Hippocampal formation (tissue), 2 donors: ENCODE measurements at places on chromosomes 1 and 21.

DNA sequence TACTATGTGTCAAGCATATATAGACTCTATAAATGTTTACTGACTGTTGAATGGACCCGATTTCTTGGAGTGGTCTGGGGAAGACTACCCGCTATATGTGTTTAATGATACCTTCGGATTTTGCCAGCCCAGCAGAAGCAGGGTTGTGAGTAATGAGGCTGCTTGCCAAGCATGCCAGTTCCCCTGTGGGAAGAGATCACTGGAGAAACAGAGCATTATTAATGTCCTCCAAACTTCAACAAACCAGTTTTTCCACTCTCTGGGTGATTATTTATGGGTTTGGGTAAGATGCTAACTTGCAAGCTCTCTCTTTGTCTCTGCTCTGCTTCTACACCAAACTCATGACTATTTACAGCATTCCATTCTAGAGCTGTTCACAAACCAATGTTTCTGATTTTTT is 25.1 kb upstream of the PHGDH start:
- DNase-seq: no peak

DNA sequence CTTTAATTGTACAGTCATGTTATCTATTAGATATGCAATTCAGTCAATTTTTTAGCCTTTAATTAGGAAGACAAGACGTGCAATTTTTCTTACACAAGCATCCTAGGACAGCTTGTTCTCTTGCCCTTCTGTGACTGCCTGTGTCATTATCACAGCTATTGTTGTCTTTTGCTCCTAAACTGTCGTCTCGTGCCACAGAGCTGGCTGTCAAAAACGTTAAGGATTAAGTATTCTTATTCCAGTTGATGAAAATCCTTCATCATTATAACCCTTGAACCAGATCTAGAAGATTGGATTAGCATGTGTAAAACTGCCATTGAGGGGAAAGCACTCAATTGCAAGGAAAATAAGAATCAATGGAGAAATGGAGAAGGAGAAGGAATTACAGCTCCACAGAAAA is 43.8 kb upstream of the AIM2 start:
- no peak for DNase-seq

DNA sequence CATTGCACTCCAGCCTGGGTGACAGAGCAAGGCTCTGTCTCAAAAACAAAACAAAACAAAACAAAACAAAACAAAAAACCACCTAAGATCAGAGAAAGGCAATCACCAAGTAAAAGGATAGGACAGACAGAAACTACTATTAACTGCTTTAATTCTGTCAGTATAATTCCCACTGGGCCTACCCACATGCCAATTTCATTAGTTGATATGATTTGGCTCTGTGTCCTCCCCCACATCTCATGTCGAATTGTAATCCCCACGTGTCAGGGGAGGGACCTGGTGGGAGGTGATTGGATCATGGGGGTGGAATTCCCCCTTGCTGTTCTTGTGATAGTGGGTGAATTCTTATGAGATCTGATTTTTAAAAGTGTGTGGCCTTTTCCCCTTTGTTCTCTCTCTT is 27.2 kb upstream of the CAPZB start:
- DNase-seq: no peak

DNA sequence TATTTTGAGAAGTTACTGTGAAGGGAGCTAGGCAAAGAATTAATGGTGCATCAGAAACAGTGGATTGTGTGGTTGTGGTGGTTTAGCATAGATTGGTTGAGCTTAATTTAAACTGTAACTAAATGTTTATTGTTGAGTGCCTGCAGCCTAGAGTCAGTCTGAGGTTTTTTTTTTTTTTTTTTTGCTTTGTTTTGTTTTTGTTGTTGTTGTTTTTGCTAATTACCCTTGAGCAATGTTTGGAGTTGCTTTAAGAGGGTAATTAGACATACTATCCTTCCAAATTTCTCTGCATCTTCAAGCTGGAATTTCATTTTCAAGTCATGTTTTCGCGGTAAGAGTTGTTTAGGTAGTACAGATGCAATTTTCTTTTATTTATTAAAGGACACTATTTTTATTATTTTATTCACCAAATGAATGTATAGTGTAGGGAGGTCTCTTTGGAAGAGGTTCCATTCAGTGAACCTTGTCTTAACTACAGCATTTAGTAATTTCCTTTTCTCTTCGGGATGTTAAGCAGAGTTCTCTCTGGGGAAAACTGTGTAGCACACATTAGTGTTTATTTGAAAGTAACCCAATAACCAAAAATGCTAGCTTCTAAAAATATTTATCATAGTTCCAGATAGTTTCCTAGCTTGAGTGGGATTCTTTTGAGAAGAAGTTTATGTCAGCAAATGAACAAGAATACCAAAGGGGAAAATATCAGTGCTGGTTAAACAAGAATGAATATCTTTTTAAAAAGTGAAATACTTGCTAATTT is 82.3 kb downstream of the CLIC4 start:
- no peak for DNase-seq

- no peak for DNase-seq
Measured at GRCh38 chr21:31804008-31804394, 68.8 kb upstream of the HUNK start.

DNA sequence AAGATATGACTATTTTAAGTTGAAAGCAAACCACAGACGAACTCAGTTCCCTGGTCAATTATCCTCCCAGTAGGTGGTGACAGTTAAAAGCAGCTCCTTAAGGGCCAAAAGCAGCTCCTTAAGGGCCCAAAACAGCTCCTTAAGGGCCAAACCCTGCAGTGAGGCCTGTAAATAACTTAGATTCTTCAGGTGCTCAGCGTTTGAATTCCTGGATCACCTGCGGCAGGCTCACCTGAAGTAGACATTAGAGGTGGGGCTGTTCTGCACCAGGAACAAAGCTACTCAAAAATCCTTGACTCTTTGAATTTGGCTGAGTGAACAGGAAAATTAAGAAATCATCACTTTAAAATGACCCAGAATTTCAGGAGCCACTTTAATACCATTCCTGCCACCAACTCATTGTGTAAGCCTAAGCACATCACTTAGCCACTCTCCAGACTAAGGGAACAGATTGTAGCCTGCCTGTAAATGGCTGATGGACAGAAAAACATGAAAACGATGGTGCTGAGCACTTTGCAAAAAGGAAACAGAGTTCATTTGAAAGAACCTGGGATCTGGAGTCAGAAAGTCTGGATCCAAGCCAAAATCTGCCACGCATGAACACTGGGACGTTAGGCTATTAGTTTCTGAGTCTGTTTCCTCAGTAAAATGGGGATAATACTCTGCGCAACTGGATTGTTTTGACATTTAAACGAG is 126.9 kb downstream of the LRIG2 start:
- no peak for DNase-seq

DNA sequence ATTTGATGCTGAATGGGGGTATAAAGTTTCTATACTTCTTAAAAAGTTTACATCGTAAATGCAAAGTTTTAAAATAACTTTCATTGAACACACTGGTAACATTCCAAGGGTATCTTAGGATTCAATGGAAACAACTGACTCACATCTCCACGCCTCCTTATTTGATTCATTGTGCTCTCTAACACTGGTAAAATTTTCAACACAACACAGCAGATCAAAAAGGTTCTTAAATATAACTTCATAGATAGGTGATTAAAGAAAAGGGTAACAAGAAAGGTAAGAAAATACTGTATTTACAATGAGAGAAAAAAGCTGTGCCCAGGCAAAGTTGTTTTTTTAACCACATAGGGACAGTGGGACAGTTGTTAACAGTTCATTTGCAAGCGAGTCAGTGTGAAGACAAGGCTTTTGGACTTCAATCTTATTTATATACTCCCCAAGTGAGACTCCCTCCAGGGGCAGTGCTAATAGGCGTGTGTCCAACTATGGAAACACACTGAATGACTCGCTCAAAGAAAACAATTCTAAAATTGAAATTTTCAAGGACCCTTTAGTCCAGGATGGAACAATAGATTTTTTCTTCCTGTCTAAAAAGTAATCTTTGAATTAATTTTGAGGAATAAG is 140.5 kb downstream of the TIAM1 start:
- DNase-seq: no peak

- DNase-seq: no peak
Measured at GRCh38 chr1:155309423-155310021, 856 bp downstream of the FDPS start.

GRCh38 chr1:157154291-157154690 is 16.1 kb upstream of the ETV3 start:
- no peak for DNase-seq

DNA sequence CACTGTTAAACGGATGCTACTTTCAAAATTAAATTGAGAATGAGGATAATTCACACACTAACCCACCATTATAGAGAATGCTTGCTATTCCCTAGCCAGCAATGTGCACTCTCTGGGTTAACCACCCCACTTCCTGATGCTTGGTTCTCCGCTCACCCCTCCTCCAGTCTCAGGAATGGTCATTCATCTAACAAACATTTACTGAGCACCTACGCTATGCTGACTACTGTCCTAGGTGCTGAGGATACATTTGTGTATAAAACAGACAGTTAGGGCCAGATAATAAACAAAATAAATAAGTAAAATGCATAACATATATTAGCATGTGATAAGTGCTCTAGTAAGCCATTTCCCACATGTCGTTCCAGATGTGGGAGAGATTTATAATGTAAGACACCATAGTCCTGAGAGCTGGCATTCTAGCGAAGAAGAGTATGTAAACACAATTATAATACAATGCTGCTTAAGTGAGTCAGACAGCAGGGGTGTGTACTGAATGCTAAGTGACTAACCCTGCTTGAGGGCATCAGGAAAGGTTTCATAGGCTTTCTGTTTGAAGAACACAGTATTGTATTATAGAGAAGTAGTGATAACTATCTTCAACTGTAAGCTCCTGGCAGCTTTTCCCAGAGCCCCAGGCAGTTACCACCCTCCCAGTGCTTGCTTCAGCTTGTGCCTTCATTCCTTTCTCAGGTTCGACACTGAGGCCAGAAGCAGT is 126.7 kb upstream of the CACHD1 start:
- no peak for DNase-seq

- no peak for DNase-seq
Measured at GRCh38 chr1:181012203-181012745, 10.4 kb downstream of the STX6 start.

DNA sequence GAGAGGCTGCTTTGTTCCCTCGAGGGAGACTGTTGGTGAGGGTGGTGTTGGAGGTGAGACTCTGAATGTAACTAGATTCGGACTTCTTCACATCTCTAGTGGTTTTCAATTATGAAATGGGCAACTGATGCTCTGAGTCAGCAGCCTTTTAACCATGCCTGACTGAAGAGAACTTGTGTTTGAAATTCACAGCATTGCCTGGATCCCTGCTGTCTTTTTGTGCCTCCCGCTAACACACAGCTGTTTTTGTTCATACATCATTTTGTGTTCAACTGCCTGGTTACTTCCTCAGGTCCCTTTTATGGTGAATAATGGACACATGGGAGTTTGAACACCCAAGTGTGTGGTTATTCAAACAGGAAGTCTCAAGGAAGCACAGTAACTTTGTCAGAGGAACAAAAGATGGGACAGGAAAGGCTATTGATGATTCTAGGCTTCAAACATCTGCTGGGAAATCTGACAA is 16.8 kb downstream of the LAMC1 start:
- DNase-seq: no peak

DNA sequence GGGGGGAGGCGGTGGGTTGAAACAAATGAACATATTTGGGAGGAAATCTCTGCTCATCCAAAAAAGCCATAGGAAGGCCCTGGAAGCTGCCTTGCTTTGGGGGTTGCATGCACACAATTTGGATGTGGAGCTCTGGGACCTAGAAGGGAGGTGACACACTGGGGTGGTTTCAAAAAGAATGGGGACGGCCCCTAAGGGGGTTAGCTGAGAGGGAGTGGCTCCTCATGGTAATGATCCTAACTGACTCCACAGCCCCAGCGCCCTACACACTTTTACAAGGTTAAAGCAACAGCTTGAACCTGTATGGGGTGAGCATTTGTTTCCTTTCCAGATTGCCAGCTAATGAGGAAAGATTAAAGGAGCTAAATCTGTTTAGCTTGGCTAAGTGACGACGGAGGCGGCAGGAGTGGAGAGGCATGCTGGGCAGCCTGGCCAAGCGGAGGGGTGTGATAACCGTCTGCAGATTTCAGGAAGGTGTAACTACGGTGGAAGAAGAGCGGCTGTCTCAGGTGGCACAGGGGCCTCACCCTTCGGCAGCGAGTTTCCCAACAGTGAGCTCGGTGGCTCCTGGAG is 107.3 kb downstream of the RNF220 start:
- no peak for DNase-seq

DNA sequence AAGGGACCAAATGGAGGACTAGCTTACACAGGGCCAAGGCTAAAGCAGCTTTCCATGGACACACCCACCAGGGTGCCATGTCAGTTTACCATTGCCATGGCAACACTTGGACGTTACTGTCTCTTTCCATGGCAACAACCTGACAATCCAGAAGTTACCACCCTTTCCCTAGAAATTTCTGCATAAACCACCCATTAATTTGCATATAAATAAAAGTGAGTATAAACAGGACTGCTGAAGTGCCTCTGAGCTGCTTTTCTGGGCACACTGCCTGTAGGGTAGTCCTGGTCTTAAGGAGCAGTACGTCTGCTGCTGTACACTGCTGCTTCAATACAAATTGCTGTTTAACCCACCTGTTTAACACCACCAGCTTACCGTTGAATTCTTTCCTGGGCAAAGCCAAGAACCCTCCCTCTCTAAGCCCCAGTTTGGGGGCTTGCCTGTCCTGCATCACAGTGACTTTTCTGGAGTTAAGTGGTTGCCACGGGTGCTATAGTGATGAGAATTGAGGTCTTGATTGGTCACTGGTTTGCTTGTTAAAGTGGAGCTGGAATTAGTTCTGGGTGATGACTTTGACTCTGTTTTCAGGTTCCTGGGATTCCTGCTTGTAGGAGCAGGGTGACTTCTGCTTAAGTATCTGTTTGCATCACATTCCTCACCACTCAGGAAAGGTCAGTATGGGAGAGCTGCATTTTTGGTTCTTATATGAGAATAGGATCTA is 83.2 kb downstream of the CLDN17 start:
- DNase-seq: no peak

GRCh38 chr1:50917138-50918137 is 42.6 kb downstream of the FAF1 start:
- no peak for DNase-seq

- no peak for DNase-seq
Measured at GRCh38 chr1:167463080-167463479, 55.2 kb downstream of the CD247 start.

GRCh38 chr1:158952416-158952815 is 21.1 kb downstream of the PYHIN1 start:
- no peak for DNase-seq

DNA sequence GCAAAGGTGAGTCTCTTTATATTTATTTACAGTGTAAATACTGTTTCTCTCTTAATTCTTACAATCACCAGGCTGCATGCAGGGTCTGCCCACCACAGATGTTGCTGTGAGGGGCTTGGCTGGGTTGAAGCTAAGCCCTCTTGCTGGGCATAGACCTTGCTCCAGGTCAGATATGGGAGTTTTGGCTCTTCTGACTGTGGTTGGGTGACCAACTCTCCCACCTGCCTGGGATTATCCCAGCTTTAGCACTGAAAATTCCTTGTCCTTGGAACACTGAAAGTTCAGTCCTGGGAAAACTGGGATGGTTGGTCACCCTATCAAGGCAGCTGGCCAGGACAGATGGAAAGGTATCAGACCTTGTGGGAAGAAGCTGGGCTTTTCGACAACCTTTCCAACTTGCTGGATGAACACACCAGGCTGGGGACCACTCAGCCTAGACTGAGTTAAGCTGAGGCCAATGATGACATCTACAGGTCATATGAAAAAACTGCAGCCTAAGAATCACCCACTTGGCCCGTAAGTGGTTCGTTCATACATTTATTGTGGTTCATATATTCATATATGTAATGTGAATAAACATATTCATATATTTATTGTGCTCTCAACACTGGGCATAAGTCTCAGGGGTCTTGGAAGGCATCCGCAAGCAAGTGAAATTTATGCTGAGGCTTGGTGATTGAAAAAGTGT is 26.6 kb upstream of the HPDL start:
- DNase-seq: peak; percentile 83

GRCh38 chr1:7199077-7199779 is 414.0 kb downstream of the CAMTA1 start:
- no peak for DNase-seq
